Cerebellar nuclear complex (tissue), 1 donor: ENCODE measurements at places on chromosomes 2 and 18.
A peak's percentile ranks its signal among the peaks of the same experiment; 100 is the strongest.

GRCh38 chr2:128449226-128450061, 130.8 kb upstream of the HS6ST1 start:
- DNase-seq = no peak

DNA sequence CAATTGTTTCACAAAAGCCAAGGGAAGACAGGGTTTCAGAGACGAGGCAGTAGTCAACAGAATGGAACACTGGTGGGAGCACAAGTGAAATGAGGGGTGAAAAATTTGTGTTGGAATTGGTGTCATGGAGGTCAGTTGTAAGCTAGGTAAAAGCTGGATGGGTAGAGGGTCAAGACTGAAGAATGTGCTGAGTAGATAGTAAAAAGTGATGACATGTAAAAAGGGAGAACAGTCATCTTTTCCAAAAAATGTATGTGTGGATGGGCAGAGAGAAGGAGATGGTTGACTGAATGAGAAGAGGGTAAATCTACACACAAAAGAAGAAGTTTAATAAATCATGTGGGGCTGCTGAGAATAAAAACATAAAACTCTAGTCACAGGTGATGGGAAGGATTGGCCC, 92.7 kb upstream of the COL3A1 start:
- no peak for DNase-seq

DNA sequence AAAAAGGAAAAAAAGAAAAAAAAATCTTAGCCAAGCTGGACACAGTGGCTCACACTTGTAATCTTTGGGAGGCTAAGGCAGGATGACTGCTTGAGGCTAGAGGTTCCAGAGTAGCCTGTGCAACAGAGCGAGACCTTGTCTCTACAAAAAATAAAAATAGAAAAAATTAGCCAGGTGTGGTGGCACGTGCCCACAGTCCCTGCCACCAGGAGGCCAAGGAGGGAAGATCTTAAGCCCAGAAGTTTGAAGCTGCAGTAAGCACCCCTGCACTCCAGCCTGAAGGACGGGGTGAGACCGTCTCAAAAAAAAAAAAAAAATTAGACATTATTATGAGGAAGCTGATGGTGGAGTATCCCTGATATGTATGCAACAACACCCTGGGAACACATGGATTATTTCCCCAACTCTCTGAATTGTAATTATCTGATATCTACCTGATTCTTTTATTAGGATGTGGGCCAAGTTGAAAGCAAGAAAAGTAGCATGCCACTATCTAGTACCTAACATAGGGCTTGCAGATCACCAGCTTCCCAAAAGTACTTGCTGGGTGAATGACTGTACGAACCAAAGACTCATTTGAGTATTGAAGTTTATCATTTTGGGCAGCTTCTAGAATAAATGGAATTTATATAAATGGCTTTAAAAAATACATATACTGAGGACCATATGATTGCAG, 140.9 kb downstream of the TCF4 start:
- no peak for DNase-seq

DNA sequence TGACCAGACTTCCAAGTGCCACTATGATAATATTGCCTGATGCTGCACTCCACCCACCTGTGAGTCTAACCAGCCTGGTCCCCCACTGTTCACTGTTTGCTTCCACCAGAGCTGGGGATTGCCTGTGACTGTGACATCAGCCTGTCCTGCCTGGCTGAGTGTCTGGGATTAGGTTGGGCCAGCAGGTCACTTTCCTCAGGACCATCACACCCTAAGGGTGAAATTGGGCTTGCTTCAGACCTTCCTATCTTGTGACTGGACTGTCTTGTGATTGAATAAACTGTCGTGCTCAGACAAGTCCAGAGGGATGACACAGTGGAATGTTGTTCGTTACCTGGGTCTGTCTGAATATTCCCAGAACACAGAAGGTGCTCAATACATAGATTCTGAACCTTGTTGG, 87.4 kb upstream of the HK2 start:
- DNase-seq = no peak

DNA sequence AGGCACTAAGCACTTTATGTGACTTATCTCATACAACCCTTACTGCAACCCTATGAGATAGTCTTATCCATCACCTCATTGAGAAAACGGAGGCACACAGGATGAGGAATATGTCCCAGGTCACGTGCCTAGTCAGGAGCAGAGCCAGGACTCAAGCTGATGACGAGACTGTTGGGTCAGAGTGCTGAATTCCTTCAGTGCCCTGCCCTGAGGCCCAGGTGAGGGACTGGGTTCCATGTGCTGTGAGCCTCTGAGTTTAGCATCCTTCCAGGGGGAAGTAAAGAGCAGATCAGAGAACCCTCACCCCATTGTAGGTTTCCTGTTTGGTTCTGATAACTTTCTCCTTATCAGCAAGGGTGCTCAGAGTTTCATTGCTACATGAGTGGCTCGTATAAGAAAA, 11.7 kb upstream of the EDAR start:
- no peak for DNase-seq

- no peak for DNase-seq
Measured at GRCh38 chr2:137168552-137168951, 403.2 kb downstream of the THSD7B start.

DNA sequence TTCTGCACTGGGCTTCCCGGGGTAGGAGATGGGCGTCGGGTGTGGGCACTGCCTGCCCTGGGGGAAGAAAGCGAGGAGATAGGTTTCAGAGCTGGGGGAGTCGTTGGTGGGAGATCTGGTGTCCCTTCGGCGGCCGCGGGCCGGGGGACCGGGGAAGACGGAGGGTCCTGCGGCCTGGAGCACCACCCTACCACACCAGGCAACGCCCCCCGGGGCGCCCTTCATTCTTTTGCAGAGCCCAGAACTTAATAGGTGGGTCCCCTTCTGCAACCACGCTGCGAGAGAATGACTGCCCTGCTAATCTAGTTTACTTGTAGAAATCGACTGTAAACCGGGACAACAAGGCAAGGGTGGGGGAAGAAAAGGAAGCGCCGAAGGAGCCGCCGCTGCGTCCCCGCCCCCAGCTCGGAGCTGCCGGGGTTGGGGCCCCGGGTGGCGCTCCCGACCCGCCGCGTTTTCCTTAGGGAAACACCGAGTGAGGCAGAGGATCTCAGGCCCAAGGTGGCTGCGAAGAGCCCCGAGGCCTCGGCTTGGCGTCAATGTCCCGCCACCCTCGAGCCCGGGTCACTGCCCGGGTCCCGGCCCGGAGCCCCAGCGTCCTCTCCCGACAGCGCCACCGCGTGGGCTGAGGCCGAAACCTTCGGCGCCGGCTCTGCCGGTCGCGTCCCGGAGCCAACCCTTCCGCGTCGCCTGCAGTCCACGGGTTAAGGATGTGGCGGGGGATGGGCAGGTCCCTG, 5.4 kb upstream of the SATB2 start:
- DNase-seq = no peak

- DNase-seq = no peak
Measured at GRCh38 chr2:105248316-105249070, 7.0 kb downstream of the GPR45 start.

GRCh38 chr18:35171315-35171987, 69.4 kb upstream of the ZNF397 start:
- DNase-seq = no peak

DNA sequence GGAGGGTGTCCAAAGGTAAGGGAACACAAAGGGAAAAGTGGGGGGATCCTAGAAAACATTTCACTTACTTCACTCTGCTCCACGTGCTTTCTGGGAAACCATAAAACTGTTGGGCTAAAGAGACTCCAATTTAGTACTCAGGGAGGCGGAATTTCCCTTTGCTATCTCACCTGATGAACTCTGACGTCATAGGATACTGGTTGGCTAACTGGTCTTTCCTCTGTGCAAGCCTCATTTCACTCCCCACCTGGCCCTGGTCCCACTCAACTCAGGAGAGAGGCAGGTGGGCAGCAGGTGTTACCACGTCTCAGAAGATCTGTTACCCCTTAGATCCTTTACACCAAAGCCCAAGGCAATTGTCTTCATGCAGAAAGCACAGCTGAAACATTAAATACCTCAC, 51.8 kb upstream of the PMAIP1 start:
- DNase-seq = no peak

- no peak for DNase-seq
Measured at GRCh38 chr18:40882468-40882867, 1072.6 kb upstream of the PIK3C3 start.

- no peak for DNase-seq
Measured at GRCh38 chr2:157837851-157838441, 38.2 kb downstream of the ACVR1 start.

DNA sequence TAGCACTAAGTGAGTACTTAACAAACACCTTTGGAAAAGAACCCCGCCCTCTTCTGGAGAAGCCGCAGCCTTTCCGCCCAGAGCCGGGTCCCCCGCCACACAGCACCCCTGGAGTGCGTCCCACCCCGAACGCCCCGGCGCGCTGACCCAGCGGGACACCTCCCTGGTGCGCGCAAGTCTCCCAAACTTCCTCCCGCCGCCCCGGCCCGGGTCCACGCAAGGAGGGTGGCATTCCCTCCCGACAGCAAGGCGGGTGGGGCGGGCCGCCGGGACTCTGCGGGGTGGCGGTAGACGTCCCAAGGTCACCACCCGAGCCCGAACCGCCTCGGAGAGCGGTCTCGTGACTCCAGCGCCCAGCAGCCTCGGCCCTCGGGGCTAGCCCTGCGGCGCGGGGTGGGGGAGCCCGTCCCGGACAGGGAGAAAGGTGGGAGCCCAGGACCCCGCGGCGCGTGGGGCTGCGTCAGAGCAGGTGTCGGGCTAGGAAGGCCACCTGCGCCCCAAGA, 598 bp downstream of the CCDC93 start:
- no peak for DNase-seq

DNA sequence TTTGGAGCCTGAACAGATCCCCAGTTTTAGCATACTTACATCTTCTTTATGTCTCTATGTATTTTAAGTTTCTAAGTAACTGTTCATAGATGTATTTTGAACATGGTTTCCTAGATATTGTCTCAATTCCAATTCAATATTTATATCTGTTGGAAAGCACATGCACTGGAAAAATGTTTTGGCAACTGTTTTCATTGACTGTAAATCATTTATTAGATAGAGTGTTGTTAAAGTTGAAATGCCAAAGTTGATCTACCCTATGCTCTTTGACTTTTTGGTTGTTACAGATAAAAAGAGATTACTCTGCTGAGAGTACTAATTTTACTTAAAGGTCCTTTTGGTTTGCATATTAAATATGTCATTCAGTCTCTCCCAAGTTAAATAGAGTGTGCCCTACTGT, 345.0 kb upstream of the NRP2 start:
- DNase-seq = no peak

DNA sequence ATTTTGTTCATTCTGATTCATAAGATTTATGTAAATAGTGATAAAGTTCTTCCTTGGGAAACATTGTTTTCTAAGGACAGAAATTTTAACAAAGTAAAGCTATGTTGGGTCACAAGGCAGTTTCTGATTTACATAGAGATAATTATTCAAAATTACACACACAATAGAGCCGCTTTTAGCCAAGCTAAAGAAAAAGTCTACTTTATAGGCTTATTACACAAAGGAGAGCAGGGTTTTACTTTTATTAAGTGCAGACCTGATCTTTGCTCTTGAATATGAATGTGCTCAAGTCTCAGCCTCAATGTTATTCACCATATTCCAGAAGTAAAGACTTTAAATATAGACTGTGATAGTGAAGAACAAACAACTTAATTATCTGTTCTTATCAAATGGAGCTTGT, 787.8 kb upstream of the LINC00305 start:
- no peak for DNase-seq

GRCh38 chr2:76977846-76978727, 544.1 kb downstream of the LRRTM4 start:
- DNase-seq = no peak

GRCh38 chr2:182951948-182952663, 85.7 kb upstream of the FRZB start:
- no peak for DNase-seq

GRCh38 chr18:63936156-63936931, 12.8 kb upstream of the HMSD start:
- DNase-seq = no peak

DNA sequence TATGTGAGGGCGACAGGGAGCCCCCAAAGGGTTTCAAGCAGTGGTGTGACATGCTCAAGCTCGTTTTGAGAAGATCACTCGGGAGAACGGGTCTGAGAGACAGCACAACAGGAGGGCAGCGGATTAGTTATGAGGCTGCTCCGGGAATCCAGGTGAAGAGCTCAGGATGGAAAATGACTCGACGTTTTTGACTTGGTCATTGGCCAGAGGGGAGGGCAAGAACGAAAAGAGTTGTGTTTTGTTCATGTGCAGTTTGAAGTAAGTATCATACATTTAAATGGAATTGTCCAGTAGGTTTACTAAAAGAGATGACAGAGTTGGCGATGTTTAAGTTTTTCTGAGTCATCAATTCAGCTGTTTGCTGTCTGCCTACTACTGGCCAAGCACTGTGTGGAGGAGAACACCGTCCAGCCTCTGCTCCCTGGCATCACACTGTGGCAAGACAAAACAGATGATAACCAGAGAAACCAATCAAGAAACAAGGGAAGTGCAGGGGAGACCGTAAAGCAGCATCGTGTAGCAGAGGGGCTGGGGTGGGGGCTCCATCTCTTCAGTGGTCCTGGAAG, 25.3 kb upstream of the ANXA4 start:
- DNase-seq = no peak

- no peak for DNase-seq
Measured at GRCh38 chr18:55376387-55376786, 211.6 kb downstream of the TCF4 start.

DNA sequence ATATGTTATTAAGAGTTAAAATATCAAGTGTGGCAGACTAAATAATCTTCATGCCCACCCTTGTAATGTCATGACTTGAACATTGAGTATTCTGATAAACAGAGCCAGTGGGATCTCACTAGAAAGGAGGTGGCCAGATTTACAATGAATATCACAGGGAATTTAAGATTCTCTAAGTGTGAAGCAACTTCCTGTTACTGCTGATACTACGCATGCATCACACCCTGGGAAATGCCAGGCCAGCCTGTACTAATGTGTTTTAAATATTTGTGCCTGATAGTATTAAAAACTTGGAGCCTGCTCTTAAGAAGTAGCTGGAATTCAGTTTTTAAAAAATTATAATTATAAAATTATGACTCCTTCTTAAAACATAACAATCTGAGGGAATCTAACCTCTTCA, 148.3 kb downstream of the LAMA3 start:
- no peak for DNase-seq

DNA sequence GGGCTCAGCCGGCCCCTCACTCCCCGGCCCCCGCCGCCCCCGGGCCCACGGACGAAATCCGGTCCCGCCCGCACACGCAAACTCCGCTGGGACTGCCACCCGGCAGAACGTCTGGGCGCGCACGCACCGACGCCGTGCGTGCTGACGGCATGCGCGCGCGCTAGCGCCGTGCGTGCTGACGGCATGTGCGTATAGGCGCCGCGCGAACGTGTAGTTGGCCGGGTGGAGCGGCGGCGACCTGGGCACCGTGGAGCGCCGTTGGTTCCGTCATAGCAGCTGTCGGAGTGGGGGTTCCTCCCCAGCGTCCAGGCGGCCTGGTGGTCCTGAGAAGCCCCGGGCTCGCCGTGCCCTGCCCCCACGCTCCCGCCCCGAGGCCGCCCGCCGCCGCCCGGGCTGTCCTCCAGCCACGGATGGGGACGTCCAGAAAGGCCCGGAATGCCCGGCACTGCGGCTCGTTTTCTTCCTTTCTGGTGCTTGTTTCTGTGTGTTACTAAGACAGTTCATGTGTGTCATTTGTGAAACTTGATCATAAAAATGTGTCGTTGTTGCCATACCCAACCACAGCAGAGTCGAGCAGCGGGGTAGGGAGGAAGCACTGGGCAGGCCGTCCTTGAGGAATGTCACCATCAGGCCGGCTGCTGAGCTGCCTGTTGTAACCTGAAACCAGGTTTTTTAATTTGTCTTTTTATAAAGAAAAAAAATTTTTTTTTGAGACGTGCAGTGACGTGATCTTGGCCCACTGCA, at the start of gene TXNL4A:
TXNL4A (minus strand) TSS at position 113 of the 744 bp plus-strand sequence. CDS start 171 bp downstream, outside the sequence.
- DNase-seq = peak; percentile 0

- no peak for DNase-seq
Measured at GRCh38 chr2:3117650-3118216, 259.9 kb downstream of the EIPR1 start.
